Sigmoid colon (tissue), 7 donors: ENCODE measurements at places on chromosomes 4 and X. TPM values are rescaled to one million over a fixed set of nuclear protein-coding genes. Genes with fewer than 3 reads are reported as not detected.

MAGEB1 gene
- not detected for polyA plus RNA-seq

OTUD6A gene
- not detected for polyA plus RNA-seq

HTR2C gene
- not detected for polyA plus RNA-seq

ARSJ gene
- 0.46 TPM for polyA plus RNA-seq

GPR34 gene
- polyA plus RNA-seq, result 4.6 TPM

FHIP1A gene
- polyA plus RNA-seq, result 3.0 TPM
